ENCODE measurements at places on chromosomes 4 and X.

DNA sequence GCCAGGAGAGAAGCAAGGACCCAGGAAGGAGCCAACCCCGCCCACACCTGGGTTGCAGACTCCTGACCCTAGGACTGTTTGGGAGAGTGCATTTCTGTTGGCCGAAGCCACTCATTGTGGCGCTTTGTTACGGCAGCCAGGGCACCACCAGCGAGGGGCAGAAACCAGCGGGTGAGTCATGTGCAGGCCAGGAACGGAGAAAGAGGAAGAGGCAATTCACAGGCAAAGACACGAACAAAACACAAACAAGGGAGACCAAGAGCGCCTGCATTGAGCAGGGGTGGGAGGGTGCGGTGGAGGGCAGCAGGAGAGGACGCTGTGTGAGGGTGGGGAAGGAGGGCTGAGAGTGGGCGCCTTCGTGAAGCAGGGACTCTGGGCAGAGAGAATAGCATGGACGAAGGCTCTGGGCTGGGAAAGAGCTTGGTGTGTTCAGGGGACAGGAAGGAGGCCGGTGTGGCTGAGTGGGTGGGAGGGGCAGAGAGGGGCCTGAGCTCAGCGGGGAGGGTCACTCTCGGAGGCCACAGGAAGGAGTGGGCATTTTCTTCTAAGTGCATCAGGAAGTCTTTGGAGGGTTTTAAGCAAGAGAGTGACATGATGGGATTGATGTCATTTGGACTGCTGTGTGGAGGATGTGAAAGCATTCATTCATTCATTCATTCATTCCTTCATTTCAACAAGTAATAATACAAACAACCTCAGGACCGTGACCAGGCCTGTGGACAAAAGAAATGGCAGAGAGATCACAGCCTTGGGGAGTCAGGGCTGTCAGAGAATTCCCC, 12.2 kb upstream of the WFS1 start:
- DNase-seq: peak; percentile 13

DNA sequence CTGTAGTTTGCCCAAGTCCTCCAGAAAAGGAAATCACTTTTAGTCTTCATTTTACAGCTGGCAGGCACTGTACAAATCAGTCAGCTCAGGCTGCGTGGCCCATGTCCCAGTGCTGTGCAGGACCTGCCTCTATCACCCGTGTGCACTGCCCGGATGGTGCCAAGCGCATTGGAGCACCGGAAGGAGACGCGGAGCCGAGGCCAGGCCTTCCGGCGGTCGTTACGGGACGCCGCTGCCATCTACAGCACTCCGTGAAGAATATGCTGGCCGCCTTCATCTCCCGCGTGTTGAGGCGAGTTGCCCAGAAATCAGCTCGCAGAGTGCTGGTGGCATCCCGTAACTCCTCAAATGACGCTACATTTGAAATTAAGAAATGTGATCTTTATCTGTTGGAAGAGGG, at the start of gene PDHA2:
Gene PDHA2, plus strand, starts transcription at position 203 of the 400 bp plus-strand sequence. Its CDS starts 58 bp downstream, at position 261.
- DNase-seq: no peak

GRCh38 chrX:7872042-7872441, 29.1 kb downstream of the VCX start:
- DNase-seq: no peak

DNA sequence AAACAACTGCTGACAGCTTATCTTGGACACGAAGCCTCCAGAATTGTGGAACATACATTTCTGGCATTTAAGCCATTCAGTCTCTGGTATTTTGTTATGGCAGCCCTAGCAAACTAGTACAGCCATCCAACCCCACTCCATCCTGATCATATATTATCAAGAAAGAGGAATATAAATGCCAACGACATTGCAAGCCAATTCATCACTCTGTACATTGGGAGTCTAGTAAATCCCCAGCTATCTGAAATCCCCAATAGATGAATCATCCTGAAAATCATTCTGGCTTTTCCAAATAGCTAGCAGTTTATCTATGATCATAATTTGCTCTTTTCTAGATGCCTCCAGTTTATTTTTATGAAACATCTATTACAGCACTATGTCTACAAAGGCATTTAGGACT, 41.1 kb downstream of the FRMD7 start:
- peak; percentile 13 for DNase-seq

DNA sequence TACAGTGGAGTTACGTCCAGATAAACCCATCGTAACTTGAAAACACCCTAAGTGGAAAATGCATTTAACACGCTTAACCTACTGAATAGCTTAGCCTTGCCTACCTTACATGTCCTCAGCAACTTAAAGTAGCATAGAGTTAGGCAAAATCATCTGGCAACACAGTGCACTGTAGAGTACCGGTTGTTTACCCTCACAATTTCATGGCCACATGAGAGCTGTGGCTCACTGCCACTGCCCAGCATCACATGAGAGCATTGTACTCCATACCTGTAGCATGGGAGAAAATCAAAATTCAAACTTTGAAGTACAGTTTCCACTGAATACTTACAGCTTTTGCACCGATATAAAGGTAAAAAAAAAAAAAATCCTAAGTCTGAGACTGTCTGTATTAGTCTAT, 40.6 kb downstream of the GUCY1A1 start:
- no peak for DNase-seq
